ENCODE measurements at places on chromosomes 11 and 22.

GRCh38 chr11:112368381-112368780, 107.7 kb upstream of the PLET1 start:
- DNase-seq: no peak

DNA sequence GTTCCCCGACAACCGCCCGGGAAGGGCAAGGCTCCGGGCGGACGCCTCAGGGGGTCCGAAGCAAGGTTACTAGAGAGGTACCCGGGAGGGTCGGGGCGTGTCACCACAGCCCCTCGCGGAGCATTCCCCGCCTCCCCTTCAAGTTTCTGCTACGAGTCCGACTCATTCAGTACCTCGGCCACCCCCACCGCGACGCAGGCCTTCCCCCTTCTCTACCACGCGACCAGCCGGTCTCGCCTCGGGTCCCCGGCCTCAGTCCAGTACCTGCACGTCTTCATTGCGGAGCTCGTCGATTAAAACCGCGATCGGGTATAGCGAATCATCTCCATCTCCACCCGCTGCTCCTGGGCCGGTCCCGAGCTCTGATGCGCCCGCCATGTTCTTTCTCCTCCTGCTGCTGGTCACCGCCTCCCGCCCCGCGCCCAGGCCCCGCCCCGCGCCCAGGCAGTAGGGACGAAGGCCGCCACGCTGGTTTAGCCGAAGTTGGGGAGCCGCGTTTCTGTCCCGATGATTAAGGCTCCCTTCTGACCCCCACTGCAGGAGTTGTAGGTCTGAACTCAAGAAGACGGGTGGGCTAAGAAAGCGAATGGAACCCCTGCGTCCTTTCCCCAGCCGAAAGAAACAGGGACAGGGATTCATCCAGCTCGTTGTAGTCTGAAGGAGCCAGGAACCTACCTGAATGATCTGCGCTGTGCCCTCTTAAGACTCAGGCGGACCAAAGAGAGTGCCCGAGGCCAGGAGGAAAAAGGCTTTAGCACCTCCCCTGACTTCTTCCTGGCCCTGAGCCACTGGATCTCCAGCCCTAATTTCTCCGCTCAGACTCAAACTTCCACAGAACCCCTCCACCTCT, at the start of gene PPP2R1B:
PPP2R1B (minus strand) TSS at position 406 of the 850 bp plus-strand sequence; CDS start at position 378, 28 bp downstream.
- peak; percentile 81 for DNase-seq

DNA sequence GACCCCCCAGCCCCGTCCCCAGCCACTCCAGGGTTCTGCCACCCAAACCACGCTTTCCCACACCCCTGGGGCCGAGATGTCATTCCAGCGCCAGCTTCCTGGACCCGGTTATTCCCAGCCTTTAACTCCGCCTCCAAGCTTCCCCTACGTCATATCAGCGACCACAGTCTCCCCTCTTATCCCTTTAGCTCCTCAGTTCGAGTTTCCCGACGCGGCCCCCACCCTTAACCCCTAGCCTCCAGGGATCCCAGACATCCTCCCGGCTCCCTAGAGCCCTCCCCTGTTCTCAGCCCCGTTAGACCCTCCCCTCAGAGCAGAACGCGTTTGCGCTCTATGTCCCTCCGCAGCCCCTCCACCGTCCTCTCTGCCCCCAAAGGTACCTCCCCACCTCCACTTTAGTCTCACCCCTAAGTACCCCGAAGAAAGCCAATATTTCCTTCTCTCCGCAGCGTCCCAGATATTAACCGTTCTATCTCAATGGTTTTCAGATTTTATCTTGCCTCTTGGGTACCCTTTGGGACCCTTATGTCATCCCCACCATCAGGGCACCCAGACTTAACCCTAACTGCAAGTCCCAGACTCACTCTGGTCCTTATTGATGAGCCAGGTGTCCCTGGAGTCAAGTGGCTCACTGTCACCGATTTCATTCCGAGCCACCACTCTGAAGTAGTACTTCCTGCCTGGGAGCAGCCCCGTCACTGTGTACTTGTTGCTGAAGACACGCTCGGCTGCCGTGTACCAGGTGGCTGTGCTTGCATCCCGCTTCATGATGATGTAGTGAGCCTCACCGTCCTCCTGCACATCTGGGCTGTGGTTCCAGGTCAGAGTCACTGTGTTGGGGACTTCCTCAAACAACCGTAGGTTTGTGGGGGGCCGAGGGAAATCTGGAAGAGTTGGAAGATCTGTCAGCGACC, 8.0 kb downstream of the TMEM86A start:
- DNase-seq: no peak

DNA sequence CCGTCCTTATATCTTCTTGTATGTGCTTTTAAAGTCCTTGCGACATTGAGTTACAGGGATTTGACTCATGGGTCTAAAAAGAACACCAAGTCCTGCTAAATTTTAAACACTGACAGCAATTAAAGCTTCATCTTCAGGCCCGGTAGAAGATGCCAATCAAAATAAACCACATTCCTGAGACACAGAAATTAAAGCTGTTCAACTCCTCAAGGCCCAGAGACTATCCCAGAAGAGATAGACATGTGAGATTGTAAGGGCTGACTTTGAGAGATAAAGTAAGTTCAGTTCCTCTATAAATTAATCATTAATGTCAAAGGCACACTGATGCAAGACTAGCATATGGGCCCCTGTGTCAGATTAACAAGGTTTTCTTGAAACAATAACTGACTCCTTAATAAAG, 49.8 kb downstream of the OSBPL5 start:
- peak; percentile 60 for DNase-seq

GRCh38 chr11:132286106-132286505, 915.7 kb downstream of the NTM start:
- no peak for DNase-seq

- DNase-seq: no peak
These were observed 13.6 kb downstream of the PLEKHB1 start for GRCh38 chr11:73659961-73660360.

GRCh38 chr11:75105462-75105925, 8.8 kb upstream of the OR2AT4 start:
- peak; percentile 67 for DNase-seq

- DNase-seq: no peak
These were observed 16.1 kb downstream of the APLP2 start for GRCh38 chr11:130085671-130086290.

DNA sequence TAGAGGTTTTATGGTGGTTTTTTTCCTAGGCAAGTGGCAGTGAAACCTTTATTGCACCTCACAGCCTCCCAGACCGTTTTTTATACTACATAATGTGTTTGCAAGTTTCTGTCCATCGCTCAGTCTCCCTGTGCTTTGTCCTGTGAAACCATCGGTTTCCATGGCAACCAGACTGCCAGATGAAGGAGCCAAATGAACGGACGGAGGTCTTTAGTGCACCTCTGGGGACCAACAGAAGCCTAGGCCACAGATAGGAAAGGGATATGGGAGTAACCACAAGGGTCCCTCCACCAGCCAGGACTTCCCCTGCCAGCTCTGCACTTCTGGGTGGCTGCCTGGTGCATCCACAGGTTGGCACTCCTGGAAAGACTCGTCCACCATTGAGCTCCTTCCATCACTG, 165.0 kb downstream of the CHST1 start:
- DNase-seq: no peak

- DNase-seq: peak; percentile 20
These were observed 20.9 kb downstream of the DKK3 start for GRCh38 chr11:11987503-11988022.

DNA sequence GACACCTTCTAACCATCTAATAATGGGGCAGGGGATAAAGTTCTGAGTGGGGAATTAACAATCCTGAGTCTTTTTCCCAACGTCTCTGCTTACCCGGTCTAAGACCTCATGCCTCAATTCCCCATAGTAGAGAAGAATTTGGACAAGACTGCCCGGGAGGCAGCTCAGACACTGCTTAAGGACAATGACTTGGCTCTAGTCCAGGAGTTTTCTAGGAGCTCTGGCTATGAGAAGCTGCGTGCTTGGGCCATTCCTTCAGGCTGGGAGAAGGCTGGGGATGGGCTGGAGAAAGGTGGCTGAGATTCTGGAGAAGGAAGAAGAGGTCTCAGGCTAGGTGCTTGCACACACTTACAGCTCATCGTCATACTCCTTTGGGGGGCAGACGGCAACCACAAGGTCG, 19.8 kb upstream of the ABCC8 start:
- DNase-seq: no peak

DNA sequence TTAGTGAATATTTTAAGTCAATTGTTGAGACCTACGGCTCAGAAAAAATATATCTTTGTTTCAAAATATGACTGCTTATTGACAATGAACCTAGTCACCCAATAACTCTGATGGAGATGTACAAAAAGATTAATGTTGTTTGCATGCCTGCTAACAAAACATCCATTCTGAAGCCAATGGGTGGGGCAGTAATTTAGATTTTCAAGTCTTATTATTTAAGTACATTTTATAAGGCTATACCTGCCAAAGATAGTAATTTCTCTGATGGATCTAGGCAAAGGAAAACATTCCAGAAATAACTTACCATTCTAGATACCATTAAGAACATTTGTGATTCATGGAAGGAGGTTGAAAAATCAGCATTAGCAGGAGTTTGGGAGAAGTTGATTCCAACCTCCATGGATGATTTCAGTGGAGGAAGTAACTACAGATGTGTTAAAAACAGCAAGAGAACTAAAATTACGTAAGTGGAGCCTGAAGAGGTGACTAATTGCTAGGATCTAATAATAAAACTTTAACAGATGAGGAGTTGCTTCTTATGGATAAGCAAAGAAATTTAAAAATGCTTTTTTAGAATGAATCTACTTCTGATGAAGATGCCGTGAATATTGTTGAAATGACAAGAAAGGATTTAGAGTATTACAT, 26.4 kb upstream of the OR8D2 start:
- DNase-seq: no peak

- DNase-seq: no peak
These were observed 12.6 kb downstream of the JAML start for GRCh38 chr11:118212131-118212725.

DNA sequence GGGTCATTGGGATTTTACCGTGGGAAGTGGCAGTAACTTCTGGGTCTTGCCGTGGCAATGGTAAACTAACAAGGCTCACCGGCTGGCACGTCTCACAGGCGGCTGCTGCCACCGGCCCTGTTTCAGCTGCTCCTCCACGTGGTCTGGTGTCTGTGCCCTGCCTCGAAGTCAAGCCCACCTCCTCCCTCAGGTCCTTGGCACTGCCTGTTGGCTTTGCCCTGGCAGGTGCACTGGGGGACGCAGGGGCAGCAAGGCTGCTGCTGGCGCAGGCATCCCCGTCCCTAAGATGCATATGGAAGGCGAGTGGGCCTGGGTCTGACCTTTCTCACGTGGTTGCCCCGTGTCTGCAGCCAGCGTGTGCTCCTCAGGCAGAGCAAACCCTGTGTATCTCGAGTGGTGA, 783.6 kb downstream of the BRD1 start:
- no peak for DNase-seq

- peak; percentile 51 for DNase-seq
These were observed 1.1 kb downstream of the TBCEL start for GRCh38 chr11:121024989-121025388.

- no peak for DNase-seq
These were observed 6.7 kb upstream of the PAX6 start for GRCh38 chr11:31817621-31818424.
